ENCODE measurements at places on chromosomes 7 and 10.

DNA sequence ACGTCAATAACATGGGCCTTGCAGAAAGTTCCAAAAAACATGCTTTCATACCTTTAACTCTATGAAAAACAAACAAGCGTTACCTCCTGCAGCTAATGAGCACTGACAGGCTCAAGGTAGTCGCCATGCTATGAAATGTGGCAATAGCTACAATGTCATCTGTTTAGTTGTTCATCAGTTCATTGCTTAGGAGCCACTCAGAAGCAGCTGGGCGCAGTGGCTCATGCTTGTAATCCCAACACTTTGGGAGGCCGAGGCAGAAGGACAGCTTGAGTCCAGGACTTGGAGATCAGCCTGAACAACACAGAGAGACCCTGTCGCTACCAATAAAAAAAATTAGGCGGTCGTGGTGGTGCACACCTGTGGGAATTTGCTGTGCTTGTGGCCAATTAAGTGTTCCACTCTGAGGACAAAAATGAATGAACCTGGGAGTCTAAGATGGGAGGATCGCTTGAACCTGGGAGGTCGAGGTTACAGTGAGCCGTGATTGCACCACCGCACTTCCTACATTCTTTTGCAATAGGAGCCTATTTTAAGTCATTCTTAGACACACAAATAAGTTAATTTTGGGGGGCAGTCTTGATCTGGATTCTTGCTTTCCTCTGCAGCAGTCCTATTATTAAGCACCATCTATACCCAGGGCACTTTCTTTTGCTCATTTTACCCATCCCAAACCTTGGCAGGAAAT is 276.2 kb upstream of the KLF14 start:
- no peak for DNase-seq

DNA sequence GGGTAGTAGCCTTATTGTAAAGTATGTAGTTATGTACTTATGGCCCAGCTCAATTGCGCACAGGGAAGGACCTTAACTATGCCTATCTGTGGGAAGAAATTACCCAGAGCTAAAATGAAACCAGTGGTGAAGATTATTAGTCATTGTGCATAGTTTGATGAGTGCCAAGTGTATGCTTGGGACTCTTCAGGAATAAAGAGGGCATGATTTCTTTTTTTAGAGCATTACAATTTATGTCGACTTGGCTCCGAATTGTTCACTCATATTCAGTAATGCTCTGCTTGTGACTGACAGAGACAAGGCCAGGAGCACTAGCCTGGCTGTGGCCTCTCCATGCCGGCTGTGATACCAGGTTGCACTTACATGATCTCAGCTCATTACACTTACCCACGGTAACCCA is 269.5 kb downstream of the TRIL start:
- no peak for DNase-seq

DNA sequence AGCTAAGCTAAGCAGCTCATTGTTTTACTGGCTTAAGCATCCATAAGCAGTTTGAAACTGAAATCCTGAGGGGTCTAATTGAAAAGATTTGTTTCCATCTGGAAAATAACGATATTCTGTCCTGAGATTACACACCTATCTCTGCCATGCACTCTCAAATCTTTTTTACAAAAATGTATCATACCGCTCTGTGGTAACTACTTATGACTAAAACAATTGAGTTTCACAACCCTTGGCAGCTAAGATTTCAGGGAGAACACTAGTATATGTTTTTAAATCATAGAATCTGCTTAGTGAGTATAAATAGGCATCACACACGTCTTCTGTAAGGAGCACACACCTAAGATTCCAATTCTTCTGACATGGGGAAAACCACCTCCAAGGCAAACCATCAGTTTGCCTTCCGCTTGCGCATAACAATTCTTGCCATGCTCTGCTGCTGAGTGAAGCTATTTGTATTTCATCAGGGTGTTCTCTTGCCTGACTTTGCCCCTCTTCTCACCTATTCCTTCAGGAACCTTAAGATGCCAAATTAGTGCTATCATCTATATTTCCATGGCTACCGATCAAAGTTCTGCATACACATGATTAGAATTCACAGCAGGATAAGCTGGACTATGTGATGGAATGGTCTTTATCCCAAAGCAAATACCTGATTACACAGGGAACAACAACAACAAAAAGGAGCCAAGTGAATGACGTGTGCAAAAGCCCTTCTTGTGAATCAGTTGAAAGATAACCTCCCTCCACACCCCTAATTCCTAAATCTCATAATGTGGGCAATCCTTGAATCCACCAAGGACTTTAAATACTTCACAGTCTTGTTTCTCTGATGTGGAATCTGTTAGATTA is 40.9 kb downstream of the PRPF18 start:
- no peak for DNase-seq

- DNase-seq, result peak; percentile 18
Measured at GRCh38 chr7:12802070-12802469, 114.6 kb downstream of the ARL4A start.

DNA sequence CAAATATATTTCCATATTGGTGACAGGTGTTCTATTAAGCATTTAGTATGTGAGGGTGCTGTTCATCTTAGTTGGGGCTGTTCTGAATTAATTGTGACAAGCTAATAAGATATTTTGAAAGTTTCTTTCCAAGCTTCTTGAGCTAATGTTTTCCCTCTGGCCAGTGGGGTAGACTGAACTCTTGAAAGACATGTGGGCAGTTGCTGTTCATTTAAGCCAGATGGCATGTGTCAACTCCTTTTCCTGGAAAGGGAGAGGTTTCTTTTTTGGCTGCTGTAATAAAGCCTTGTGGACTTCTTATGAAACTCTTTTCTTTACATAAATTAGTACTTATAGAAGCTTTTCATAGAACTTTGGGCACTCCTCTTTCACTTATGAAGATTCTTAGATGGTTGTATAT is 21.7 kb downstream of the RAB18 start:
- peak; percentile 69 for DNase-seq

- no peak for DNase-seq
Measured at GRCh38 chr7:127799535-127800305, 147.7 kb downstream of the SND1 start.

GRCh38 chr7:100604028-100604975 is 2.1 kb downstream of the PCOLCE start:
- DNase-seq, result peak; percentile 87

- DNase-seq, result no peak
Measured at GRCh38 chr7:156986378-156986777, 24.1 kb downstream of the MNX1 start.

- DNase-seq, result no peak
Measured at GRCh38 chr10:4586776-4587175, 239.2 kb upstream of the AKR1E2 start.

- peak; percentile 47 for DNase-seq
Measured at GRCh38 chr10:81920213-81920829, 45.3 kb downstream of the NRG3 start.

DNA sequence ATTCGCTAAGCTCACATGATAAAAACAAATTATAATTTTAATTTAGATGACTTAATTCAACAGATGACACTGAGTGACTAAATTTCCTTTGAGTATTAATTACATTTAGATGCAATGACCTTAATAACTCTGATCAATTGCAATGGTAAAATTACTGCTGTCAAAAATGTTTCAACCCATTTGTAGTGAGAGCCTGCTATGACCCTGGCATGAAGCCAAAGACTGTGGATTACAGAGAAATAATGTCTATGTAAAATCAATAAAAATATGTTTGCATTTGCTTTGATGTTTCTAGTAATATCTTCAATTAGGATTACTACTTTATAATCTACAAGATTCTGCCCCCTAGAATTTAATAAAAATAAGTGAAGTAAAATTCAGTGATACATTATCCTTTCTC is 15.6 kb downstream of the MKX start:
- DNase-seq, result no peak

- no peak for DNase-seq
Measured at GRCh38 chr10:3996697-3997096, 211.7 kb upstream of the KLF6 start.

GRCh38 chr7:116223588-116223987 is 13.2 kb downstream of the TES start:
- no peak for DNase-seq

DNA sequence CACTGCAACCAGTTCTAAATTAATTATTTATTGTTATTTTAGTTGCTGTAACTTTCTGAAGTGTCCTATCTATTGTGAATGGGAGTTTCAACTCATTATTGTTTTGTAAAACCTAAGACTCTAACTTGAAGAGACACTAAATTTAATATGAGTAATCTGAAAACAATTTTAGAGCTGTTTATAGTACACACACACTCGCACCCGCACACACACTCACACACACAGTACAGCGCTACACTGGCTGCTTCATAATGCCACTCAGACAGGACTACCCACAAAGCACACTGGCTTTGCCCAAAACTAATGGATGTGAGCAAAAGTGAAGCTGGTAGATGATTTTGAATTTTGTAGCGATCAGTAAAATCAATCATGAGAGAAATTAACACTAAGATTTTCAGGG is 238.9 kb upstream of the ETV1 start:
- no peak for DNase-seq

- no peak for DNase-seq
Measured at GRCh38 chr7:90758933-90759562, 162.9 kb downstream of the CDK14 start.

GRCh38 chr10:124387078-124387874 is 31.4 kb downstream of the OAT start:
- peak; percentile 27 for DNase-seq

GRCh38 chr7:140144821-140145220 is 32.0 kb downstream of the KDM7A start:
- DNase-seq, result no peak

DNA sequence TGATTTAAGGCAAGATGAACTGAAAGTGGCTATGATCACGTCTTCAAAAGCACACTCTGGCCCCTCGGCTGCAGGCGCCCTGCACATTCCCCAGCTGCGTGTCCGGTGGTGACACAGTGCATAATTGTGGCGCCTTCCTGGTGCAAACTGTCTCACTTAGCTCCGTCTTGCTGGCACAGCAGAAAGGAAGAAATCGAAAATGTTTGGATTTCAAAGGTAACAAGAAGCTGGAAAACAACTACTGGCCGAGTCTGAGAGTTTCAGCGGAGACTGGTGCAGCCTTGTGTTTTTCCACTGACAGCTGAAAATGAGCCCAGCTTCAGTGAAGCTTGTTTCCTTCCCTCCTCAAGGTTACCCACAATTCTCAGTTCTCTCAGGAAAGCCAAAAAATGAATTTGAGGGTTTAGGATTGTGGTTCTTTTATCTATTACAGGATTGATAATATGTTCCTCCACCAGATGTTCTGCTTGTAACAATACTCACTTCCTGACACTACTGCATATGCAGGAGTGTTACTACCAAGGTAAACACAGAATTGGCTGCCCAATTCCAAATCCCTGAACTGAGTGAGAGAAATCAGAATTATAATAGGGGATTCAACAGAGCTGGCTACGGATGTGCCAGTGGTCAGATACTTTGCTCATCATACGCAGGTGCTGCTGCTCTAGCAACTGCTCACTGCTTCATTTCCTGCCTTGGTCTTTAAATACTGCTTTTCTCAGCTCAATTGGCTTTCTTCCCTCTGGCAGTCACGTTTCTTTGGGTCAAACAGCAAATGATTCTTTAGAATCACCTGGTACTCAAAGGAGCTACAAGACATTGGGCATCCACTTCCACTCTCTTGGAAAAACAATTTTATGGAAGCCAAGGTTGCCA is 63.7 kb downstream of the TRUB1 start:
- DNase-seq, result no peak

DNA sequence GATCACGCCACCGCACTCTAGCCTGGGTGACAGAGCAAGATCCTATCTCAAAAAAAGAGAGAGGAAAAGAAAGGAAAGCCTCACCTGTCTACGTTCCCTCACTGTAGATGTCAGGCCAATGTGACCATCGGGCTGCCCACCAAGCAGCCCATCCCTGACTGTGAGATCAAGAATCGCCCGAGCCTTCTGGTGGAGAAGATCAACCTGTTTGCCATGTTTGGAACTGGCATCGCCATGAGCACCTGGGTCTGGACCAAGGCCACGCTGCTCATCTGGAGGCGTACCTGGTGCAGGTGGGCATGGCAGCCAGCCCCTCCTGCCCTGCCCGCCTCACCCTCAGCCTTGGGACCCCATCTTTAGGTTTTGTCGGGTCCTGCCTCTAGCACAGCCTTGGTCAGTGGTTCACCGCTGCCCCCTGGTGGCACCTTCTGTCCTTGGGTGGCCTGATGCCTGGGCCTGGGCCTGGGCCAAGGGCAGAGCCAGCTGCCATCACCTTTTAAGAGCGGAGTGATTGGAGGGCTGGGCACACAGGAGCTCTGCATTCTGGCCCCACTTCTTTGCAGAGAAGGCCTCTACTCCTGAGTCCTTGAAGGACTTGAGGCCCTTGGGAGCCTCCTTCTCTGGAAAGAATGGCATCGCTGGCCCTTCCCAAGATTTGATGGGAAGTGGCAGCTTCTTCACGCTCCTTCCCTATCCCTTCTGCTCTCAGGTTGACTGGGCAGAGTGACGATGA is 14.4 kb upstream of the AHCYL2 start:
- DNase-seq, result peak; percentile 86

DNA sequence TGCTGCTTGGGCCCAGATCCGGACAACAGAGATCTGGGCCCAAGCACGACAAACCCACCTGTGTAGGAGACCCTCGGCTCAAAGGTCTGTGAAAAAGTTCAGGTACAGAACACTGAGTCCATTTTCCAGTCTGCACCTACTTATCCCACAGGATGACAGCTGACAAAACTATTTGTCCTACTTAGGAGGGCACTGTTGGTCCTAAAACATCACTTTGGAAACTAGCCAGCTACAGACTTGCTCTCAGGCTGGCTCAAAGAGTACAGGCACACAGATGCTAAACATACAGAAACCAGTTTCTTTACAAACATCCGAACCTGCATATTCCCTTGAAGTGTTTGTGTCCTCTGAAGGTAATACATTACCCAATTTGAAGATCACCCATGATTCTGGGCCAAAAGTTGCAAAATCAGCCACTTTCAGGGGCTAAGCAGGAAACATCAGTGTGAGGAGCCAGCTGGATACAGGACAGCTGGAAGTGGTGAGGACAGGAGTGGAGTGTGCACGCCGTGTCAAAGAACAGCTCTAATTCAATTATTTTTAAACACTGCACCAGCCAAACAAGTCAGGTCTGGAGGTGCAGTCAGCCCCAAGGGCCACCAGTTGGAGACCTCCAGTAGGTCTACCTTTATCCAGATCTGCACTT is 88.5 kb downstream of the NOC3L start:
- no peak for DNase-seq

- no peak for DNase-seq
Measured at GRCh38 chr10:112792487-112793201, 157.4 kb upstream of the TCF7L2 start.

Data from hematopoietic multipotent progenitor cell treated with erythropoietin and hydrocortisone succinate and interleukin-3 and kit ligand, for 6 days (in vitro differentiated cells).